ENCODE measurements at places on chromosomes 6 and 20.
A peak's percentile ranks its signal among the peaks of the same experiment; 100 is the strongest.

GRCh38 chr6:11447265-11447664 is 90.3 kb upstream of the TMEM170B start:
- DNase-seq: no peak

- DNase-seq: no peak
Observed at GRCh38 chr6:35797837-35798526, 859 bp upstream of the CLPS start.

DNA sequence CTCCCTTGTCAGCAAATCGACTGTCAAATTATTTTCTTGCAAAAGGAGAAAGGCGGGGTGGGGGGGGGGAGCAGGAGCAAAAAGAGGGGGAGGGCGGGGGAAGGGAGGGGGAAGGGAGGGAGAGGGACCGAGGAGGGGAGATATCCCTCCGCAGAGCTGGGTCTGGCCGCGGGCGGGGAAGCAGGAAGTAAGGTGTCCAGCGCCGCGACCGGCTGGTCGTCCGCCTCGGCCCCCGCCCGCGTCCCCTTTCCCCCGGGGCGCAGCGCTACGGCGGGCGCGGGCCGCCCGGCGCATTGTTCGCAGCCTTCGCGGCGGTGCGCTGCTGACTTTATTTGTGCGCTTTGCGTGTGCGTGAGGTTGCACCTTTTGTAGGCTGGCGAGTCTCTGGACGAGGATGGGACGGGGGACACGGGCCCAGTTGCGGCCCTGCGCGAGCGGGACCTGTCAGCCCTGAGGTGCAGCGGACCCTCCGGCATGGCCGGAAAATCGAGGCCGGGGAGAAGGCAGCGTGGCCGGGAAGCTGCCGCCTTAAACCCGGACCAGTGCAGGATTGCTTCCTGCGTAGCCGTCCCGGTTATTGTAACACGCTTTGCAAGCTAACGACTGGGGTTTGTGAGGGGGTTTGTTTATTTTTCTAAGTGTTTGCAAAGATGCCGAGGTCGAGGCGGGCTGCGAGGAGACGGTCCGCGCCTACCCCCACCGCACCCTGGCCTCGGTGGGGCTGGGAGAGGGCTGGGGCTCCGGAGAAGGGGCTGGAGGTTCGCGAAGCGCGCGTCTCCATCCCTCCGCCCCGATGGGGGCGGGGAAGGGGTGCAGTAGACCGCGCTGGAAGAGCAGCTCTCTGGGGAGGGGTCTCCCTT is 675 bp upstream of the TRERF1 start:
- DNase-seq: peak; percentile 80

DNA sequence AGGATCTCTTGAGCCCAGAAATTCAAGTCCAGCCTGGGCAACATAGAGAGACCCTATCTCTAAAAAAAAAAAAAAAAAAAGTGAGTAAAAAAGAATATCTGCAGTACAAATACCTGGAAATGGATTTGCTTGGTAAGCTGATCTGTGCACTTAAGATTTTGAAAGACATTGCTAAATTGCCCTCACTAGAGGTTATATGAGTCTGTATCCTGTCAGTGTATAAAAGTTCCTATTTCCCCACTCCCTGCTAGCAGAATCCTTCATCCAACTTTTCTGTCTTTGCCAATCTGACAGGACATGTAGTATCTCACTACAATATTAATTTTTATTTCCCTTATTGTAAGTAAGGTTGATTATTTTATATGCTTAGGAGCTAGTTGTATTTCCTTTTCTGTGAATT is 36.1 kb downstream of the BICRAL start:
- no peak for DNase-seq

DNA sequence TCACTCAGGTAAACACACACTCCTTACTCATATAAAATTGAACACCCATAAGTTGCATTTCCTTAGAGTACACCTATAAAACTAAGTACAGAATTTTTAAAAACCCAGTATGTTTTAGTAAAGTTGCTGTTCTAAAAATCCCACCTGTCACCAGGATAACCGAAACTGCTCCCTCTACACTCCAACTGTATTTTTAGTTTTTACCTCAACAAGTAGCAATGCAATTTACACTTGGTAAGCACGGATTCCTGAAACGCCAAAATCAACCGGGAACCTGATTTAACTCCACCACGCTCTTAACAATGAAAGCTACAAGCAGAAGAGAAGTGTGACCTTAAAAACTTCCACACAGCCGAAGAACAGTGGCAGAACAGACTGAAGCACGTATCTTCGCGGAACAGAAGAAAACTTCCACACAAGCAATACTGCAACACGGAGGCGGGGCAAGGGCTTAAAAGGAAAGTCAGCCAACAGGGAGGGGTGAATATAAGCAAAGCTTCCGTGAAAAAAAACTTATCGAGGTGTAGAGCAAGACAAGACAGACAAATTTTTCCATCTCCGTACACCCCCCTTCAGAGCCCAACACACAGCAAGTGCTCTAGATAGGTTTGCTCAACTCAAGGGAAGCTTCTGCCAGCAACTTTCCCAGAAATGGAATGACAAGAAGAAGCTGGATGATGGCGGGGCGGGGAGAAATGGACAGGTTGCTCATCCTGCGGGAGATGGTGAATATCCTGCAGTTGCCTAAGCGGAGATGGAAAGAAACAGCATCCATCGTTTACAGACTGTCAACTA is 1.4 kb downstream of the STAU1 start:
- DNase-seq: peak; percentile 48

GRCh38 chr6:113649276-113649675 is 207.9 kb upstream of the MARCKS start:
- no peak for DNase-seq

DNA sequence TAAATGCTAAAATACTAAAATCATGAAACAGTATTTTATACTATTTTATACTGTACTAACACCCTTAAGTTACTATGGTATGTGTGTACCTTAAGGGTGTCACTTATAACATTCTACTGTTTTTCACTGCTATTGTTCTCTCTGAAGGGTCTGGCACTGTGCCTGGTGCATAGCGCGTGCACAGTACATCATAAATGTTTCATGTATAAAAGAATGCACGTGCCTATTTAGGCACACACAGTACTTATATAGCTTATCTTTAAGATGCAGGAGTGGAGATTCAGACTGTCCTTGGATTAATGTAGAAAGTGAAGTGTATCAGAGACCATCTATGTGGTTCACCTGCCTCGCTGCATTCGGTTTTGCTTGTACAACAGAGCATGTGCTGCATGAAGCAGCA is 64.0 kb upstream of the SGK1 start:
- no peak for DNase-seq

DNA sequence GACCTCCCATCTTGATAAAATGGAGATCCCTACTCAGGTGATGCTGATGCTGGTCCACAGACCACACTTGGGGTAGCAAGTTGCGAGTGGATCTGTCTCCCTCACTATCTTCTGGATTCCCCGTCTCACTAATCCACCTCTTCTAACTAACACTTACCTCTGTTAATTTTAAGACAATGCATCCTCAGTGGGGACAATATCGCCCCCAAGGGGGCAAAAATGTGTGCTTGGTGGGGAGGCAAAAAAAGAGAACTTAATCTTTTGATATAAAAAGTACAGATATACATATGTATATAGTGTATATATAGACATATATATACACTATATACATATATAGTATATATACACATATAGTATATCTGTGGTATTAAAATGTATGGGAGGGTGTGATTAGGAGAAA is 4.3 kb downstream of the LRFN2 start:
- DNase-seq: no peak

DNA sequence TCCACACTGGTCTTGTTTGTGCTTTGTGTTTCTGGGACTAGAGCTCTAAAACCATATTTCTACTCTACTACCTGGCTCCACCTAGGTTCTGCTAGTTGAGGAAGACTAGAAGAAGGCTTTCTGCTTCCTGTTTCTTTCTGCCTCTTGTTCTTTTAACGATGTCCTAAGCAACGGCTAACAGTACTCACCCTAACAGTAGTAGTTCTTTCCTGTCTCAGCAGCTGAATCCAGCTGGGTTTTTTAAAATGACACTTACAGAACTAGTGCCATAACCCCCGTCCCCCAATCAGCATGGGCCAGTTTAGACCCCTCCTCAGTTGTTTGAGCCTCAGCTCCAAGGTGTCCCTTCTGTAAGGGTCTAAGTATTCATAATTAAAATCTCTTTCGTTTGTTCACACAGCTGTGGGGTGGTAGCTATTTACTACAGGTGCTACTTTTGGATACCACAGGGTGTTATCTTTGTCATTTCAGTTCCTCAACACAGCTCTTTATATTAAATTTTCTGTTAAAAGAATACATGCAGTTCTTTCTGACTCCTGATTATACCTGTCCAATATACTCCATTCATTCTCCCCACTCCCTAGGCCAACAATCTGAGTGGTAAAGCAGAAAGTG is 790.2 kb downstream of the DHX35 start:
- DNase-seq: no peak

GRCh38 chr6:108732091-108732870 is 115.9 kb upstream of the ARMC2 start:
- DNase-seq: peak; percentile 49

DNA sequence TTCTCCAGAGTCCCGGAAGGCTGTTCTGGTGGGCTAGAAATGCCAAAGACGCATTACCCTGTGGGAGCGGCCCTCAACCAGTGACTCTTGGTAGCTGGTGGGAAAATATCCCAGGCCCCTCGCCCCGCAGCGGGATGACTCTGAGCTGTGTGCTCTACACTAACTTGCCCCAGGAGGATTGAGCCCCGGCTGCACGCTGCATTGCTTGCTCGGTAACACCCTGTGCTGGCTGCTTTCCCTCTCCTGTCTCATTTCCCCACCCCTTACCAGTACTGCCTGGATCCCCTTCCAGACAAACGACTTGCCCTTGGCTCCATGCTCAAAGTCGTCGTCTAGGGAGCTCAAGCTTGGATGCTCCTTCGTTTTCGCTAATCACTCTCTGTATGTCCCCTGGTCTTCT is 411.8 kb upstream of the SULF2 start:
- no peak for DNase-seq

DNA sequence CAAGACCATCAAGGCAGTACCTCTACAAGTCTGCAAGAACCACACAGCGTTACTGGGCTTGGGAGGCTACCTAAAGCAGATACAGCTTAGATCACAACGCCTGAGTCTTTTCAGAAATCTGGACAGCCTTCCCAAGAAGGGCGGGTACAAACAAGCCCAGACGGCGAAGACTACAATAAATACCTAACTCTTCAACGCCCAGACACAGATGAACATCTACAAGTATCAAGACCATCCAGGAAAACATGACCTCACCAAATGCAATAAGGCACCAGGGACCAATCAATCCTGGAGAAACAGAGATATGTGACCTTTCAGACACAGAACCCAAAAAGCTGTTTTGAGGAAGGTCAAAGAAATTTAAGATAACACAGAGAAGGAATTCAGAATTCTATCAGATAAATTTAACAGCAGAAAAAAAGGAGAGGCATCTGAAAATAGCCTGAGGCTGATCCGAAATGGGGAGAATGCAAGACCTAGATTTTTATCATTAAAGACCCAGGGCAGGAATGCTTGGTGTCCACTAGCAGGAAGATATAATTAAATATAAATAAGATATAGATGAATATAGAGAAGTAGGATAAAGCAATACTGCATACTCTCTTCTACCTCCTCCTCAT is 131.7 kb upstream of the COL21A1 start:
- DNase-seq: no peak

- no peak for DNase-seq
Observed at GRCh38 chr20:53792946-53793536, 199.4 kb upstream of the ZNF217 start.

- DNase-seq: no peak
Observed at GRCh38 chr6:94584211-94584610, 993.1 kb upstream of the MANEA start.

DNA sequence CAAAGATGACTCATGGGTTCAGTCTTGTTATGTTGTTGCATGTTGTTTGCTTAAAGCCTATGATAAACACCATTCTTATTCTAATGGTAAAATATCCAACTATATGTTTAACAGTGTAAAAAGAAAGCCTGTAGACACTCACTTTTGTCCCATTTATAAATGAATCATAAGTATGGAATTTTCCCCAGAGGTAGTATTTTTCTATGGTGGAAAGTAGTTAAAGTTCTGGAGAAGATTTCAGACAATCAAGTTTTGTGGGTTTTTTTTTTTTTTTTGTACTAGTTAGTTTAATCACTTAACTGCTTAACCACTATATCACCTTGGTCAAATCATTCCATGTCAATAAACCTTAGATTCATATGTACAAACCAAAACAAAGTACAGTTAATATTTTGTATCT is 35.8 kb downstream of the PTCHD4 start:
- no peak for DNase-seq

DNA sequence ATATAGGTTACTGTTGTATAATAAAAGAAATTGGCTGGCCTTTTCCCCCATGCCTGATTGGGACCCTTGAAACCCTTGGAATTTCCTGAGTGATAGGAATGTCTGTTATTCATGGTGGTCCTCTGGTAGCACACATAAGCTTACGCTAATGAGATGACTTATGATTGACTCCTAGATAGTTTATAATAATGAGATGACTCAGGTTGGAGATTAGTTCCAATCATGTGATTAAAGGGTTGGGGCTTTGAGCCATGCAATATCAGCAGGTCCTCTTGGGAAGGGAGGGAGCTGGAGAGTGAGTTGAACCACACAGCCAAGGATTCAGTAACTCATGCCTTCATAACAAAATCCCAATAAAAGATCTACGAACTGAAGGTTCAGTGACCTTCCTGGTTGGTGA is 407.6 kb upstream of the MANEA start:
- DNase-seq: no peak

DNA sequence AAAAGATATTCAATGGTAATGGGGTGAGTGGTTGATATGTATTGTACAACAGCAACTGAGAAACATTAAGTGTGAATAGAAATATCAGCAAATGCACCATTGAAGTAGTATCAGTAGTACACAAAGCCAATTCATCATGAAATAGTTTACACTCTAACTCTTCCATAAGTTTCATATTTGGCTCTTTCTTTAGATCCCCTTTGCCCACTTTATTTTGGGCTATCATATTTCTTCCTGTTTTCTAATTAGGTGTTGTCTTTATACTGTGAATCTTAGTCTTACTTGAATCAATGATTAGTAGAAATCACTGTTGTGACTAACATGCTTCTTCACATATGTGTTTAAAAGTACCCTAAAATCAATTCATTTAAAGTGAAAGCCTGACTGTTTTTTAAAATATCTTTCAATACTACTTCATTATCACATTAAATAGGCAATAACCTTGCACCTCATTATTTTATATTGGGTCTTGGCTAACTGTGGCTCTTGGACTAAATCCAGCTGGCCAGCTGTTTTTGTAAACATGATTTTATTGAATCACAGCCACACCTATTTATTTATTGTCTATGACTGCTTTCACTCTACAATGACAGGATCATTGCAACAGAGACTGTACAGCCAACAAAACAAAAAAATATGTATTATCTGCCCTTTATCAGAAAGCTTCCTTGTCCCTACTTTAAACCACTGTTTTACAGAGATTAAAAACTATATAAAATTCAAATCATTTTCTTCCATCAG is 38.9 kb downstream of the EYS start:
- DNase-seq: no peak

All from AG10803 (cell line).